NCI-H1694 treated with DMSO at 0.1 percent for 48 hours (cell line): ENCODE measurements at places on chromosomes 7 and 10.

- no peak for DNase-seq
These were observed 12.4 kb downstream of the KLF6 start for GRCh38 chr10:3772361-3773171.

- DNase-seq = no peak
These were observed 314.9 kb downstream of the CALN1 start for GRCh38 chr7:72097226-72097625.

DNA sequence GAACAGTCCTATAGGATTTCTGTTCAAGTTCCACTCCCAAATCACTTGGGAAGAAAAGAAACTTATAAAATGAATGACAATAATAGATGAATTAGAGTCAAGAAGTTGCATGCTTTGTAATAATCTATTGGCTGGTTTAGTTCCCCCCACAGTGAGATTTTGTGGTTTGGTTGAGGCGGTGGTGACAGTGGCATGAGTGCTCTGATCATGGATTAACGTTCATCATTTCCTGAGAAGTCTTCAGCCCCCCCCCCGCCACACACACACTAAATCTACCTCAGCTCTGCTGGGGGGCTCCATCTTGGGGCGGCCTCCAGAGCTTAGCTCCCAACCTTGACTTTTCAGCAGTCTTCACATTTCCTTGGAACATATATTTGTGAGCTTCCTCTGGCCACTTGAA is 121.7 kb downstream of the ABCA13 start:
- no peak for DNase-seq

DNA sequence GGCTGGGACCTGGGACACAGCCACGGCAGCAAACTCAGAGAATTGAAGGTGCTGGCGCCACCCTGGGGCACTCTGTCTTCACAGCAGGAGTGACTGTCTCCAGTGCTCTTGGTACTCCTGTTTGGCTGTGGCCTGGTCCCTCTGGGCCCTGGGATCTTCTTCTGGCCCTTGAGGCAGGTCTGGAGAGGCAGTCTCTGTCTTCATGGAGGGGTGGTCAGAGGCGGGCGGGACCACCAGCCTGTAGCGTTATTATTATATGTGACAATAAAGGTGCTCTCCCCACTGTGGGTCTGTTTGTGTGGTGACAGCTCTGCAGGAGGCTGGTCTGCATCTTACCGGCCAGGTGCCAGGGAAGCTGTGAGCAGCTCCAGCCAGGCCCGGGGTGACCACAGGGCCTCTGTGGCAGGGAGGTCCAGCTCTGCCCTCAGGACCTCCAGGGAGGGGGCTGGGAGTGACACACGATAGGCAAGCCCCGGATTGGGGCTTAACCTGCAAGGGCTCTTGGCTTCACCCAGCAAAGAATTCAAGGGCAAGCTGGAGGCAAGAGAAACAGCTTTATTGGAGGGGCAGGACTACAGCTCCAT is 70.3 kb downstream of the MYL10 start:
- DNase-seq = no peak

DNA sequence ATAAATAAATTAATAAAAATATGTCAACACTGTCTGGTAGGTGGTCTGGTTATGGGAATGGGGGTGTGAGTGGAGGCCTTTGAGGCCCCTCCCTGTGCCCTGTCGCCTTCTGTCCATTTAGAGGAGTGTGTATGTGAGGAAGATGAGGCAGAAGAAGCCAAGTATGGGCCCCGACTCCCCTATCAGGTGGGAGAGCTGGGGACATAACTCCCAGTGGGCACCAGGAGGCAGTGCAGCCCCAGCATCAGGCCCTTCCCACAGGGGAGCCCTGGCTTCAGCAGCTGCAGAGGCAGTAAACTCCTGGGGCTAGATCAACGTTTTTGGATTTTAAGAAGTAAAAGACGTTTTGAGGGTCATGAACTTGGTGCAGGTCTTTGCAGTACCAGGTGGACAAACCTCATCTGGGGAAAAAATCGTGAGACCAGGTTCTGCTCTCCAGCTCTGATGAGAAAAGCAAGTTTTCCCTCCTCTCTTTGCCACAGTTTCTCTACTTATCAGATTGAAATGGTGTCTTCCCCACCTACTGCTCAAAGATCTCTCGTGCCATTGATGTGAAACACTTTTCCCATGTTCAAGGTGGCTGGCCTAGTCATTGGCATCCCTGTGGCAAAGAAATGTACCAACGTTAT is 167.8 kb upstream of the EEPD1 start:
- DNase-seq = peak; percentile 61

DNA sequence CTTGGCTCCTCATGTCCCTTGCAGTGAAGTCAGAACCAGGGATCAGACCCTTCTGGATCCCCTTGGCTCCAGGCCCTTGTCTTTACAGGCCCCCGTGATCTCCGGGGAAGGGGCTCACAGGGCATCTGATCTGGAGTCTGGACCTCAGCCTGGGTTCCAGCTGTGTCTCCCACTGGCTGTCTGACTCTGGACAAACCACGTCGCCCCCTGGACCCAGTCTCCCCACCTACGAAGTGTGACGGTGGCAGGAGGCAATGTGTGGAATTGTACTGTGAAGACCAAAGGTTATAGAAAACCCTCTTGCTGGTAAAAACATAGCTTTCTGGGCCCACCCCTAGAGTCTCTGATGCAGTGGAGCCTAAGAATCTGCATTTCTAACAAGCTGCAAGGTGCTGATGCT is 15.5 kb upstream of the C10orf71 start:
- no peak for DNase-seq

DNA sequence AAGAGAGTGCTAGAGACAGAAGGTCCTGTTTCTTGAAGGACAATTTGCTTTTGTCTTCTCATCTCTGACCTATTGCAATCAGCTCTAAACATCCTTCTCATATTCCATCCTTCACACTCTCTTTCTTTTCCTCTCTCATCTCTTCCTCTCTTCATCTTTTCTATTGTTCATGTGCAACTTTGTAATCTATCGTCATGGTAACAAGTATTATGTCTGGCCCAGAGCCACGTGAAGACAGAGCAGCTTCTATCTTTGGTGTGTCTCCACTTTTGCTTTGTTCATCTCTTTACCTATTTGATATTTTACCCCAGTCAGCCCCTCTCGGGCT is 104.9 kb upstream of the ABCB5 start:
- DNase-seq = no peak

GRCh38 chr7:148704189-148704588 is 5.5 kb downstream of the CUL1 start:
- DNase-seq = no peak

DNA sequence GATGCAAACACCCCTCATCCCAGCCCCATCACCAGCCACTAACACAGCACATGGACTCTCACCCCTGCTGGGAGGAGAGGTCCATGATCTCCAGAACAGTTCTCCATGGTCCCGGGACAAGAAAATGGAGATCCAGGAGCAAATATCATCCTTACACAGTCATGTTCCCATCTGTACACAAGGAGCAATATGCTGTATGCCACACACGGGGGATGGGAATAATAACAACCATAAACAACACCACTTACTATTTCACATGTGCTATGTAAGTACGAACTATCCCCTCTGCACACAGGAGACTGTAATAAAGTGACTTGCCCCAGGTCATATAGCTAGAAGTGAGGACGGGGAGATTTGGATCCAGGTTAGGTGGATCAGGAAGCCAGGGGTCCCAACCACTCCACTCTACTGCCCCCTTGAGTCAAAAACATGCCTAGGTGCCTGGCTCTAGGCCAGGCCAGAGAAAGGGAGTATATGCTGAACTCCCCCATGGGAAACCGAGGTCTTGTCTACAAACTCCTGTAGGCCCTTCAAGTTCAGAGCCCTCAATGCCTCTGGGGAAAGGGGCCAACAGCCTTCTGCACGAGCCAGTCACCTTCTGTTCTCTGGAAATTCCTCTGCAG is 34.1 kb downstream of the LRRC20 start:
- DNase-seq = peak; percentile 49
